ENCODE measurements at places on chromosomes 6 and 20.

- DNase-seq, result no peak
Observed at GRCh38 chr6:152364866-152365265, 272.3 kb downstream of the SYNE1 start.

- DNase-seq, result no peak
Observed at GRCh38 chr20:603116-603640, 6.9 kb downstream of the TCF15 start.

GRCh38 chr6:140403020-140403419 lies 1028.6 kb upstream of the CITED2 start:
- no peak for DNase-seq

- DNase-seq, result no peak
Observed at GRCh38 chr6:57423468-57423867, 106.0 kb downstream of the PRIM2 start.

- no peak for DNase-seq
Observed at GRCh38 chr20:44224637-44225036, 14.1 kb upstream of the OSER1 start.

DNA sequence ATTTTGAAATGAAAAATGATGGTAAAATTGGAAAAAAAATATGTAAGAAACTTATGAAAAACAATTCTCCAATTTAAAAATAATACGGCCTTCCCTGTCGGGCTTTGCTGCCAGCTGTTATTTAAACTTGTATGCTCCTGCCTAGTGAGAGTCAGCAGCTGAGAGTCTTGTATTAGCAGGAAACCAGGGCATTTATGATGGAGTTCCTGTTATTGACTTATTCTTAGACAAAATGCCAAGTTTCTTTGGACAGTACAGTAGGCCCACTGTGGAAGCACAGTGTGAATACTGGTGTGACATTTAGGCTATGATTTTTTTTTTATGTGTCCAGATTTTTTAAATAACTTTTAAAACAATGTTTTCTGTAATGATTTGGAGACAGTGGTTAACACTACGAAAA lies 42.1 kb downstream of the GMDS start:
- no peak for DNase-seq

- no peak for DNase-seq
Observed at GRCh38 chr6:138691595-138692057, 81.9 kb upstream of the CCDC28A start.

GRCh38 chr6:44039191-44039719 lies 88.0 kb downstream of the MRPL14 start:
- no peak for DNase-seq

DNA sequence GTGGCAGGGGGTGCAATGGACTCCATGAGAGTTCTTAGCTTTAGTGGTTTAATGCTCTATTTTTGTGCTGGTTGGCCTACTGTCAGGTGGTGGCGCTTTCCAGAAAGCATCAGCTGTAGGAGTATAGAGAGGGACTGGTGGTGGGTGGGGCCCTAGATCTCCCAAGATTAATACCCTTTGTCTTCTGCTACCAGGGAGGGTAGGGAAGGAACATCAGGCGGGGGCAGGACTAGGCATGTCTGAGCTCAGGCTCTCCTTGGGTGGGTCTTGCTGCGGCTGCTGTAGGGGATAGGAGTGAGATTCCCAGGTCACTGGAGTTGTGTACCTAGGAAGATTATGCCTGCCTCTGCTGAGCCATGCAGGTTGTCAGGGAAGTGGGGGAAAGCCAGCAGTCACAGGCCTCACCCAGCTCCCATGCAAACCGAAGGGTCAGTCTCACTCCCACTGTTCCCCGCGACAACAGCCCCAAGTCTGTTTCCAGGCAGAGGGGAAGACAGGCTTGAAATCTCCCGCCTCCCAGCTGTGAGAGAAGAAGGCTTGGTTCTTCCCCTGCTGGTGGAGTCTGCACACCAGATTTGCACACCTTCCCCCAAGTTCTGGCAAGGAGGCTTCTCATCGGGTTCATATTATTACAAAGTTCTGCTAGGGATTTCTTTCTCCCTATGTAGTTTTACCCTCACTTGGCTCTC lies 46.7 kb upstream of the PKIB start:
- DNase-seq, result no peak

GRCh38 chr20:4081421-4081820 lies 66.1 kb upstream of the RNF24 start:
- no peak for DNase-seq

GRCh38 chr6:158038291-158039177 lies 56.9 kb downstream of the SYNJ2 start:
- DNase-seq, result no peak

DNA sequence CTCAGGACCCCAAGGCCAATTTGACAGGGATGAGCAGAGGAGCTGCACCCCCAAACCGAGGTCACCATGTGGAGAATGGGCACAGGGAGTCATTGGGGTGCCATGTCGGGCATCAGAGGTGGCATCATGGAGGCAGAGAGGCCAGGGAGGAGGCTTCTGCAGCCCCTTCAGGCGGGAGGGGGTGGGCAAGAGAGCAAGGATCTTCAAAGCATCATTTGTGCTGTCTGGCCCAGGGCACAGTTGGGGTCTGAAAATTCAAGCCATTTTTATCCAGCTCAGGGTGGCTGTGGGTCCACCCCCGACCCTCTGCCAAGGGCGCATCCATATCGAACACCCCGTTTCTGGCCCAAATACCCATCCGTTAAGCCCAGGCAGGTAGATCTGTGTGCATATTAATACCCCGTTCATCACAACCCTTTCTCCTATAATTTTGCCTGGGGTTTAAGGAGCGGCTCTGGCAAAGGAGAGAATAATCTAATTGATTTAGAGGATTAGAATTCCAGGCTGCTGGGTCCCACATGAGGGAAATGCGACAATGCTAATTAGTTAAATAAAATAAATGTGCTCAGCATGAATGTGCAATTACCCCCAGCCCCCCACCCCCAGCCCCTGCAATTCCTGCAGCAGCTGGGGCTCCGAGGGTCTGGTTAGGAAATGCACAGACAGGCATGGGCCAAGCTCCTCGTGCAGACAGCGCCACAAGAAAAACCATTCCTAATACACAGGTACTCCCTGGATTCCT lies 31.9 kb downstream of the VSTM2L start:
- DNase-seq, result no peak

DNA sequence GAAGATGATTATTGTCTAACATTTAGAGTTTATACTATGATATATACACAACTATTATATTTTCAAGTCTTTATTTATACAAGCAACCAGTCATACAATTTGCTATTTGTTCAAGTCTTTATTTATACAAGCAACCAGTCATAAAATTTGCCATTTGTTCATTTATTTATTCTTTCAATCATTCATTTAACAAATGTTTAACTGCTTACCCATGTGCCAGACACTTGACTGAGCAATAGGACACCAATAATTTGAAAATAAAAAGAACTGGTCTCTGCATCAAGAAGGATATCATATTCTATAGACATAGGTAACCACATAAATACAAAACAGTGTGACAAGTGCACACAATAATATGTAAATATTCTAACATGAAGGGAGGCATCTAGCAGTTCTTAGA lies 20.3 kb downstream of the GRIK2 start:
- no peak for DNase-seq

DNA sequence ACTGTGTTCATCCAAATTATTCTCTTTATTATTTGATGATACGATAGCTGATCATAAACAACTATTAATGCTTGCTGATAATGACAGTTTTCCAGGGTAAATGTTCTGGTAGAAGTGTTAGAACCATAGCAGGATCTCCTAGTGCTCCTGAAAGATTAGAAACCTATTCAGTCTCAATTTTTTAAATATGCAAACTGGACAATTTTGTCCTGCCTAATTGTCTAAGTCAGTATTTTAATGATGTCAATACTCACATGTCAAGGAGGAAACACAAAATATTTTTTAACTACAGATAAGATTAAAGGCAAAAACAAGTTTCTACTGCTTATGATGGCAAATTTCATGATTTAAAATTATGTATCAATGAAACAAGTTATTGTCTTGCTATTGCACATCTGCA lies 233.9 kb downstream of the RFPL4B start:
- DNase-seq, result no peak

- DNase-seq, result no peak
Observed at GRCh38 chr20:32888636-32889035, 29.9 kb downstream of the EFCAB8 start.

DNA sequence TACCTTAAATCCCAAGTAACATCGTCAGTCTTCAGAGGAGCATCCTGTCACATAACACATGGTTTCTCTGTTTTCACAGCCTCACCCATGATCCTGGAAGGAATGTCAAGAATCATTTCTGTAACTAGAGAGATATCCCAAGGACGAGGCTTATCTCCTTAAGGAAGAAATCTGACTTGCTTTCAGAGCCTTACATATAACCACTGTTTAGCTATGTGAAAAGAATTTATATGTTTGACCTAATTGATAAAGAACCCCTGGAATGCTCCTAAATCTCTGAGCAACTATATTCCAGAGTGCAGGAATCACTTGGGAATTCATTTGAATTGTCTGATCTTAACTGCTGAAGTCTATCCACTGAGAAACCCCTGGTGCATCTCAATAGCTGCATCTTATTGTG lies 243.1 kb downstream of the ALDH8A1 start:
- DNase-seq, result no peak

DNA sequence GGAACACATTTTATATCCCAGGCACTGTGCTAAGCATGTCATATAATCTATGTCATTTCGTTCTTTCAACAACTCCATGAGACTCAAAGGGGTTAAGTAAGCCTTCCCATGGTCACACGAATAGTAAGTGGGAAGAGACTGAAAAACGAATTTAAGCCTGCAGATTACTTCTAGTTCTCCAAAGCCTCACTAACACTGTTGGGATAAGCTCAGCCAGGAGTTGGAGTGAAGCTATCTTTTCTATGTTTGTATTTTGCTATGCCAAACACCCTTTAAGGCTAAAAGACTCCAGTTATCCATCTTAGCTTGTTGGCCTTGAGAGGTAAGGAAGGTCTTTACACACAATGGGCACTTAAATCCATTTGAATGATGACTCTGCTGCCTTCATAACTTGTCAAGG lies 148.1 kb upstream of the UST start:
- no peak for DNase-seq

GRCh38 chr20:38601216-38602184 lies at the start of gene ARHGAP40:
Gene ARHGAP40, plus strand, starts transcription at chr20:38601809.
- DNase-seq, result no peak

- DNase-seq, result peak; percentile 29
Observed at GRCh38 chr6:166202321-166202733, 34.7 kb upstream of the TBXT start.

DNA sequence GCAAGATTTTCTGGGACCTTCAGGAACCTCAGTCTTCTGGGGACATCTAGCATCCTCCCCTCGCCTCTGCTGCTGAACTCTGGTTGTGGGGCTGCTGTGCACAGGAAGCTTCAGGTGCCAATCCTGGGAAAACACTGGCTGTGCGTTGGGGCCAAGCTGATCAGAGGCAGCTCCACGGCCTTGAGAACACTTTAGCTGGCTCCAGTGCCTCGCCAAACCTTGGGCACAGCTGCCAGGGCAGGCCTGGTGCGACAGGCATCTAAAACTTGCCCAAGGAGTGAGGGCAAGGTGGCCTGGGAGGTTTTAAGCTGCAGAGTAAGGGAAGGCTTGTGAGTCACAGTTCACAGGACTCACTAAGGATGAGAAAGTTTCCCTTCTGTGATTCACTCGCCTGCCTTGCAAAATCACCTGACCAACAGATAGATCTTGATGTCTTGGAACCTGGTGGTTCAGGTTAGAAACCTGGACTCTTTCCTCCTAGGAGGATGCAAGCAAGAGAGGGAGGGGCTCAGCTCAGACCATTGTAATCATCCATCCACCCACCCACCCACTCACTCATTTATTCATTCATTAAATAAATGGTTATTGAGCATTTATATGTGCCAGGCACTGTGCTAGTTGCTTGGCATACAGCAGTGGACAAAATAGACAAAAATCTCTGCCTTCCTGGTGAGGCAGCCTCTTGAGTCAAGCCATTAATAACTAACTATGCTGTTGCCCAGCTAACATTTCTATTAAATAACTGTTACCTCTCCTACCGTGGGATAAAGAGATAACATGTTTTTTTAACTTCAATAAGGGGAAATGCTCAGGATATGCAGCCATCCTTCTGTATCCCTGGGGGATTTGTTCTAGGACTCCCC lies 2.5 kb upstream of the SPATS1 start:
- DNase-seq, result no peak

- DNase-seq, result no peak
Observed at GRCh38 chr20:51198238-51198637, 175.3 kb upstream of the KCNG1 start.

GRCh38 chr6:80088637-80089036 lies 17.8 kb upstream of the BCKDHB start:
- DNase-seq, result no peak

DNA sequence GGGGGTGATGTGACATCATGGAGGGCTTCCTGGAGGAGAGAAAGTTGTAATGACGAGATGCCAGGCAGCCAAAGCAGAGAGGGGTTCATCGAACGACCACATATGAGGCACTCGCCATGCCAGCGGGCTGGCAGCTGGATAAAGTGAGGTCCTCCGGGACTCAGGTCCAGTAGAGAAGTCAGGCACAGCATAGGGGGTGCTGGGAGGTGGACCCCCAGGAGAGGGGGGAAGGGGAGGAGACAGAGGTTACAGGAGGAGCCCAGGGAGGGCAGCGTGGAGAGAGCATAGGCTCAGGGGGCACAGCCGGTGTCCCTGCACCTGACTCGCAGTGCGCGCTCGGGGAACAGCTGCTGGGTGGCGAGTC lies 174.7 kb downstream of the BMP7 start:
- no peak for DNase-seq

DNA sequence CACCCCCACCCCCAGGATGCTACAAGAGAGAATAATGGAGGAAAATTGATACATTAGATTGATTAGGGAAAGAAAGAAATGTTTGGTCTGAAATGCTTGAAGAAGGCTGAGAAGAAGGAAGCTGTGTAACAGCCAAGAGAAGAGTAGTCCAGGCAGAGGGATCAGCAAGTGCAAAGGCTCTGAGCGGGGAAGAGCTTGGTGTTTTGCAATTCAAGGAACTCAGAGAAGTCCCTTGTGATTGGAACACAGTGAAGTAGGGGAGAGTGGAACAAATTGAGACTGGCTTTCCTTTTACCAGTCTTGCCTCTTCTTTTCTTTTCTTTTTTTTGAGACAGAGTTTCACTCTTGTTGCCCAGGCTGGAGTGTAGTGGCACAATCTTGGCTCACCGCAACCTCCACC lies 76.6 kb upstream of the CHD6 start:
- DNase-seq, result no peak

GRCh38 chr6:106739387-106739786 lies 110.0 kb downstream of the QRSL1 start:
- DNase-seq, result peak; percentile 86
